ENCODE measurements at places on chromosomes 2 and 18.

DNA sequence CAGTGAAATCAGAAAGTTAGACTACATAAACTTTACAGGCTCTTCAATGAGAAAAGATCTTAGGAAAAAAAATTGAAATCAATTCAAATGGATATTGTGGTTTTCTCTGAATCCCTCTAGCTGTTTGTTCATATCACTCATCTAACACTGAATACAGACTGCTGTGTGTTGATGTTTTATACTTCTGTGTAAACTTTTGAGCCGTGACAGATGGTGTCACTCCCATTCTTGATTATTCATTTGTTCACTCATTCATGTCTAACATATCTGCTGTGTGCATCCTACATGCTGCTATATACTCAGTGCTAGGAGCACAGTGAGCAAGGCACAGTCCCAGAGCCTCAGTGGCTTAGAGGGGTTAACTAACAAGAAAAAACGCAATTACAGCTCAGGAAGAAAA is 12.6 kb downstream of the KLHL23 start:
- no peak for DNase-seq

DNA sequence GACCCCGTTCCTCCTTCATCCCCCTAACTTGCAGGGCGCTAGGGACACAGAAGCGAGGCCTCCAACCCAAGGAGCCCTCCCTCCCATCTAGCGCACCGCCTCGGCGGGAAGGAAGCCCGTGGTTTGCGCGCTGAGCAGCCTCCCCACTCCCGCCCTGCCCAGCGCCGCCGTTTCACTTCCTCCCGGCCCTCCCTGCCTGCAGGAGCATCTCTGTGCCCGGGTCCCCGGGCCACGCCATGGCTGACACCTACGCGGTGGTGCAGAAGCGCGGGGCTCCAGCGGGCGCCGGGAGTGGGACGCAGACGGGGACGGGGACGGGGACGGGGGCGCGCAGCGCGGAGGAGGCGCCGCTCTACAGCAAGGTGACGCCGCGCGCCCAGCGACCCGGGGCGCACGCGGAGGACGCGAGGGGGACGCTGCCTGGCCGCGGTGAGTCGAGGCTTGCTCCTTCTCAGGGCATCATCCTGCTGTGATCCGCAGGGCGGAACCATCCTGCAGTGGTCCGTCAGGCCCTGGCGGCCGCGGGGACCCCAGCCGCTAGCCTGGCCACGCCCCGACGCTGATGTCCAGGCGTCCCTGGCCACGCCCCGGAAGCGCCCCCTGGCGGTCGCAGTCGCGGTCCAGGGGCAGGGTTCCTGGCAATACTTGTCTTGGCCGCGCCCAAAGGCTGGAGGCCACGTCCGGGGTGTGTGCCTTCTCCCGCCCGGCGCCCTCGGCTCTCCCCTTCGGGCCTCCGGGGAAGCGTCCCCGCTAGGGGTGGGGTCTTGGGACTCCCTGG is 16.4 kb downstream of the PTPN18 start:
- peak; percentile 85 for DNase-seq

GRCh38 chr2:187783446-187783845 is 229.2 kb upstream of the TFPI start:
- no peak for DNase-seq

DNA sequence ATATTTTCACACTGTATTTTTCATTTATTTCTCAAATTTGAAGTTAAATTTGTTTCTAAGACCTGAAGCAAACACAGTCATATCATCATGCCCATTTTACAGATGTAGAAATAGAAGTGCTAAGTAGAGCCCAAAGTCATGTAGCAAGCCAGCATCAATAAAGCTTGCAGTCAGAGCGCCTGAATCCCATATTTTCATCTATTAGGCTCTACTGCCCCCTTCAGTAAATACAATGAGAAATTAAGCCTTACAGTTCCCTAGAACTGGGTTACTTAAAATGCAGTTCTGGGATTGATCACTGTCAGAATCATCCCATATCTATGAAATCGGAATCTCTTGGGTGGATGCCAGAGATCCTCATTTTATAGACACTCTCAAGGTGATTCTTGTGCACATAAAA is 419.9 kb downstream of the TGIF1 start:
- peak; percentile 81 for DNase-seq

- no peak for DNase-seq
Measured at GRCh38 chr2:73685764-73686438, 43.7 kb upstream of the NAT8 start.

GRCh38 chr18:49922228-49922627 is 108.9 kb upstream of the ACAA2 start:
- DNase-seq, result no peak

GRCh38 chr2:213248637-213249036 is 35.6 kb upstream of the SPAG16 start:
- DNase-seq, result no peak

DNA sequence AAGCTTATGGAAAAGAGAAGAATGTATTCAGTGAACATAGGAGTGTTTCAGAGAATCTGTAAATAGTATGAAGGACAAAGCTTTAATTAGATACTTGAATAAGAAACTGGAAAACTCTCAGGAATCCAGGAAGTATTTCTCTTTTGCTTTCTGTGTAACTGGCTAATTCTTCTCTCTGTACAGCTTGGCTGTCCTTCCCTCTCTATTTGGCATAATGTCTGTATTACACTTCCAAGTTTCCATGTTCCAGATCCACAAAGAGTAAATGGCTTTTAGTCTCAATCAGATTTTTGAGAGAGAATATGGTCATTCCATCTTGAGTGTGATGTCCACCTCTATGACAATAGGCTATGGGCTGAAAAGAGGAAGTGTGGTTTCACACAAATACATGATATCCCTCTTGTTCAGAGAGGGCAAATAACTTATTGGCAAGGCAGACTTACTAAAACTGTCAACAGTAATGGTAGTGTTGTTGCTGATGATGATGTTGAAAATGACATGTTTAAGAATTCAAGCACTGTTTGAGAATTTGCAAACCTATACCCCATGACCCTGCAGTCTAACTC is 129.2 kb upstream of the ERBB4 start:
- no peak for DNase-seq

GRCh38 chr2:133458280-133458679 is 110.0 kb downstream of the NCKAP5 start:
- peak; percentile 15 for DNase-seq

GRCh38 chr18:35112696-35113095 is 71.5 kb downstream of the MAPRE2 start:
- DNase-seq, result no peak

DNA sequence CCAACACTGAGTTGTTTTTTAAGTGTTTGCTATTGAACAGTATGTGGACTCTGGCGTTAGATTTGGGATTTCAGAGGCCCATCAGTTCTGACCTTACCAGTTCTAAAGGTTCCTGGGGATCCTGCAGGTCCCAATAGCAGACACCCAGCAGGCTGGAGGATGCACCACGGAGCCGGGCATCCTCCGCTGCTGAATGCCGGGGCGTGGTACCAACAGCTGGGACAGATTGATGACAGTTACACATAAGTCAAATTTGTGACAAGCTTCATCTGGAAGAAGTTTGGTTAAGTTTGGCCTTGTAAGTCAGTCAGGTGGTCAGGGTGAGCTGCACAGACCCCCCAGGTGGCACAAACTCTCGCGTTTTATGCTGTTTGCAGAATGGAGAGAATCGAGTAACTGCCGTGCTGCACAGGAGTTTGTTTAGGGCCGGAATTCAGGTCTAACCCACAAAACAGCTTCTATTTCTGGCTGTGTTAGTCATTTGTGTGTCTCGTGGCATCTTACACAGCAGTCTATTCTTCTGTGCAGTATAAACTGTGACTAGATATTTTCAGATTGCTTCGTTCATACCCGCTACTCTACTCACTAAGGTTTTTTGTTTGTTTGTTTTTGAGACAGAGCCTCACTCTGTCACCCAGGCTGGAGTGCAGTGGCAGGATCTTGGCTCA is 19.2 kb downstream of the CTDP1 start:
- DNase-seq, result no peak

DNA sequence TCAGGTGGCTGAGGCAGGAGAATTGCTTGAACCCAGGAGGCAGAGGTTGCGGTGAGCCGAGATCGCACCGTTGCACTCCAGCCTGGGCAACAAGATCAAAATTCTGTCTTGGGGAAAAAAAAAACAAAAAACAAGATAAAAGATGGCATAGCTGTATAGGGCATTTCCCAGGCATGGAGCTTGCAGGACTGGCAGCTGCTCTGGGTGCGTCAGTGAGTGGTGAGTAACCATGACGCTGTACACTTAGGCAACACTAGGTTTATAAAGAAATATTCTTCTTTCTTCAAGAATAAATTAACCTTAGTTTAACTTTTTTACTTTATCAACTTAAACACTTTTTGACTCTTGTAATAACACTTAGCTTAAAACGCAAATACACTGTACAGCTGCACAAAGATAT is 15.4 kb downstream of the TGOLN2 start:
- DNase-seq, result no peak

GRCh38 chr2:64988420-64989125 is 626 bp upstream of the SLC1A4 start:
- peak; percentile 63 for DNase-seq

- no peak for DNase-seq
Measured at GRCh38 chr2:183028108-183028507, 10.1 kb downstream of the NCKAP1 start.

GRCh38 chr2:26542194-26542455 is 64.2 kb upstream of the OTOF start:
- DNase-seq, result no peak

GRCh38 chr2:178574789-178575188 is 94.5 kb downstream of the PLEKHA3 start:
- DNase-seq, result no peak

DNA sequence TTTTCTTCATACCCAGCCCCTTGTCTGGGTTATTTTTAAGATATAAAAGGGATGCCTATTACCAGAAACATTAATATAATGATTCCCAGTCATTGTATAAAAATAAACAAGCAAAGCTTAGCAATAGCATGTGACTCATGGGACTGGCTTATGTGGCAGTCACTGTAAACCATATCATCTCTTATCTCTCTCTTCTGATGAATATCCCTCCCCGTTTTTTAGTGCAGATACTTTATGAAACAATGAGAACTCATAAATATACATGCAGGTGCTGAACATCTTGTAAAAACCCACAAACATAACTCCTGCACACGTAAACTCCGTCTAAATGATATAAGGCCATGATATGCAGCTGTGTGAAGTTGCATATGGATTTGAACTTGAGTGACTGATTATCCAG is 154.9 kb downstream of the MGAT5 start:
- DNase-seq, result no peak

- no peak for DNase-seq
Measured at GRCh38 chr2:36374585-36374984, 19.0 kb downstream of the CRIM1 start.

DNA sequence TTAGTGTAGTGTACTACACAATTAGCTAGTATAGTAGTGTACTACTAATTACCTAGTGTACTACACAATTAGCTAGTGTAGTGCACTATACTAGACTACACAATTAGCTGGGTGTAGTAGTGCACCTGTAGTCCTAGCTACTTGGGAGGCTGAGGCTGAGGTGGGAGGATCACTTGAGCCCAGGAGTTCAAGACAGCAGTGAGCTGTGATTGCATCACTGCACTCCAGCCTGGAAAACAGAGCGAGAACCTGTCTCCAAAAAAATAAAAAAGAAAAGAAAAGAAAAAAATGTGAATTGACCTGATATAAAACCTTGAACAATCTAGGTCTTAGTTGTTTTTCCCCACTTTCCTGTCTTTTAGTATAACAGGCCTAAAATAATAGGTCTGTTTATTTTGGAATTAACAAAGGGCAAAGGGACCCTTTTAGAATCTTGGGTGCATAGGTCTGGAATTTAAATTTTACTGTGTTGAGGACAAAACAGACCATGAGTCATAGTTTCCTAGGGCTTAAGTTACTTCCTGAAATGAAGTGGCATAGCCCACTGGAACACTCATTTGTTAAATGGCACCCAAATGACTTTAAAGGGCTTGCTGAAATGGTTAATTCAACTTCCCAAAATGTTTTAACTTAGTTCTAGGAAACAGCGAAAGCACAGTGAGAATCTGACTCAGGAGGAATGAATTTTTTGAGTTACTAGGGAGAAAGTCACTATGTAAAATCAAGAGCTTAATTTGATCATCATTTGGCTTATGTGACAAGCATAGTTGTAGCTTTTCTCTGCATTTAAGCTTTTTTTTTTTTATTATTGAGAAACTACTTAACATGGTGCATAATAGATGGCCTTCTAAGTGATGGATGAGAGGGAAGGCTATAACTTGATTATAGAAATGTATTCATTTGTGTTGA is 50.7 kb upstream of the ARL5A start:
- DNase-seq, result no peak

DNA sequence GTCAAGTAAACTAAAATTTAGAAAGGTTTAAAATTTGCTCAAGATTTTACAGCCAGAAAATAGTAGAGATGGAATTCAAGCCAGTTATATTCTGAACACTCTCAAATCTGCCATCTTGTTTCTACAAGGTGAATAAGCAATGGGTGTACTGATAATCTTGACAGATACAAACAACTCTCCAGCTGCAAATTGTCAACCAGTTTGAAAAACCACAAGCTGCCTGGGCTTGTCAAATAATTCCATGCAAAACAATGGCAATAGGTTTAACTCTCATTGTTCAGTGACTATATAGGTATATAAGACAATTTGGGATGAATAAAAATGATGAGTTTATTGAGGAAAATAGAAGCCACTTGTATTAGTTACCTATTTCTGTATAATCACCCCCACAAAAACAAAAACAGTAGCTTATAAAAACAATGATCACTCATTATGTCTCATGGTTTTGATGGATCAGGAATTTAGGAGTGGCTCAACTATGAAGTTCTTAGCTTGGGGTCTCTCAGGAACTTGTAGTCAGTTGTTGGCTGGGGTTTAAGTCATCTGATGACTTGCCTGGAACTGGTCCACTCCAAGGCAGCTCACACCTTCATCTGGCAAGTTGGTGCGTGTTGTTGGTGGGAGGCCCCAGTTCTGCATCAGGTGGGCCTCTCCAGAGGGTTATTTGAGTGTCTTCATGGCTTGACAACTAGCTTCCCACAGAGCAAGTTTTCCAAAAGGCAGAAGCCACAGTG is 12.6 kb upstream of the EVA1A start:
- DNase-seq, result no peak

GRCh38 chr2:146642066-146642465 is 1202.8 kb upstream of the ACVR2A start:
- DNase-seq, result peak; percentile 39

DNA sequence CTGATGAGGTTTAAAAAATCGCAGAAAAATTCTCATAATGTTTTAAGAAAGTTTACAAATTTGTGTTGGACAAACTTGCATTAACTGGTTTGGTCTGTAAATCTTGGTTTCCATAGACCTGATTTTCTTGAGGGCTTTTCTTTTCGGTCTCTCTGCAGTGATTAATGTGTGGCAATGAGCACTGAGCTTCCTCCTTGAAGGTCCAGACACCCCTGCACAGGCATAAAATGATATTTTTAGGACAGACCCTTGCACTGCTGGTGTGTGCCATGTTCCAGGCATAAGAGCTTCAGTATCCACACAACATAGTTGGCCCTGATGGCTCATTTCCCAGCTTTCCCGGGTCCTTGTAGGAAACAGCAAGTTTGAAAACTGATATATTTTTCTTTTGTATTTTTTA is 33.7 kb downstream of the MRPL33 start:
- no peak for DNase-seq
